ENCODE measurements at places on chromosomes 2 and 18.

DNA sequence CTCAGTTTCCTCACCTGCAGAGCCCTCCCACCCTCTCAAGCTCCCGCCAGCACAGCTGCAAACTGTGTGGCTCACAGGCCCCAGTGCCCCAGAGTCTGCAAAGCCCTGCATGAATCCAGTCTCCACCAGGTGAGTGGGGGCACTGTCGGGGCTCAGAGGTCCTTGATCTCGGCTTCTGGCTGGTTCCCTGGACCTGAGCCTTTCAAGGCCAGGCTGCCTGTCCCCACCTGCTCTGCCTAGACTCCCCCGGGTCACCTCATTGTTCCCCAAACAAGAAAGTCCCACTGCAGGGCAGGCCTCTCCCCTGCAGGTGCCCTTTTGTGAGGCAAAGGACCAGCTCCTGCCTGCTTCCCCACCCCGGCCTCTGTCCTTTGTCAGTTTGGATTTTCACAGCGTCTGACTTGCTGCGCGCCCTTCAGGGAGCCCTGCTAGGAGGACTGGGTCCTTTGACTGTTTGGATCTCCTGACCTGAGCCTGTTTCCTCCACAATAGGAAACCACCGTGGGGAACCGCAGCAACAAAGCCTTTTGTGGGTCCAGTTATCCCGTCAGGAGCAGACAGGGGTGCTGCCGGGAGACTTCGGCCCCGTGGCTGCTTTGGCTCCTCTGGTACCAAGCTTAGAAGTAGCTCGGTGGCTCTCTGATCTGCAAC is 200.5 kb upstream of the HDAC4 start:
- DNase-seq: peak; percentile 1

DNA sequence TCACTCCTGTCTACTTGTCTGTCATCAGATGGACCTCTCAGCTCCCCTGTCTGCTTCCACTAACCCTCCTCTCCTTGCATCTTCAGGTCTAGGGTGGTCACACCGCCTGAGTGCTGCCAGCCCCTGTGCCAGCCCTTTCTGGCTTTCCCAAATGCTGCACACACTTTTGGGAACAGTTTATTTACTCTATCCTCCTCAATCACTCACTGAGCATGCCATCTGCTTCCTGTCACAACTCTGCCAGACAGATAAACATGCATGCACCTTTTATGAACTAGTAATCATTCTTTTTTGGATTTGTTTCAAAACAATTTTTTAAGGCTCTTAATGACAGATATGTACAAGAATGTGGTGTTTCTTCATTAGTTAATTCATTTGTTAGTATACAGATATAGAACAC is 56.3 kb upstream of the CCDC195 start:
- no peak for DNase-seq

- no peak for DNase-seq
These were observed 206.5 kb upstream of the AGAP1 start for GRCh38 chr2:235287375-235287733.

- no peak for DNase-seq
These were observed 373.4 kb downstream of the METTL4 start for GRCh38 chr18:2197946-2198345.

GRCh38 chr2:221518935-221519625 is 53.0 kb downstream of the EPHA4 start:
- DNase-seq: no peak

- DNase-seq: no peak
These were observed 65.4 kb downstream of the EIF2AK3 start for GRCh38 chr2:88561646-88562388.

DNA sequence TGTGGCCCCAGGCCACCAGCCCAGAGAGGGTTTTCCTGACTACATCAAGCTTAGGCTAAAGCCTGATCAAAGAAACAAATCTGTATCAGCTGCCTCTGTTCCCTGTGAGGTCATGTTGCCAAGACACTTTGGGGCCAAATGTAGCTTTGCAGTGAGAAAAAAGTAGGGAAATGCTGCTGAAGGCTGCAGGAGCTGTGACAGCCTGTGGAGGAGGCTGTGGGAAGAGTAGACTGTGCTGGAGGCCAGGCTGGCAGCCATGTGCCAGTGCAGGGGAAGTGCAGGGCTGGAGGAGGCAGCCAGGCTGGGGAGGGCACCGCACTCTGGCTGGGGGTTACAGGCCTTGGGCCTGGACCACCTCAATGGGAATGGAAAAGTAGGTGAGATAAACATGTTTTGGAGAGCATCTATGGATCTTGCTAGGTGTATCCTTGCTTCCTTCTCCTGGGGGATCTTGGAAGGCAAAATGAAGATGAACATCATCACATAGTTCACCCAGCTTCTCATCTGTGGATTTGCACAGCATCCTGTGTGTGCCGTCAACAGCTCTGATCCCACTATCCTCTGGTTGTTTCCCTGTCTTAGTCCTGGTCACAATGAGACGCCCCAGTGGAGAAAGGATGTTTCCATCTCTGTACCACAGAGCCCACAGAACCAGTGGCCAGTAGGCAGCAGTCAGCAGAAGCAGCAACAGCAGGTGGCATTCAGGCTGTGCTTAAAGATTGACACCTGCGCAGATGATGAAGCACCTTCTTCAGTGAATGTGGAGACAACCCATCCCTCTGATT is 103.8 kb upstream of the COPS8 start:
- DNase-seq: no peak

DNA sequence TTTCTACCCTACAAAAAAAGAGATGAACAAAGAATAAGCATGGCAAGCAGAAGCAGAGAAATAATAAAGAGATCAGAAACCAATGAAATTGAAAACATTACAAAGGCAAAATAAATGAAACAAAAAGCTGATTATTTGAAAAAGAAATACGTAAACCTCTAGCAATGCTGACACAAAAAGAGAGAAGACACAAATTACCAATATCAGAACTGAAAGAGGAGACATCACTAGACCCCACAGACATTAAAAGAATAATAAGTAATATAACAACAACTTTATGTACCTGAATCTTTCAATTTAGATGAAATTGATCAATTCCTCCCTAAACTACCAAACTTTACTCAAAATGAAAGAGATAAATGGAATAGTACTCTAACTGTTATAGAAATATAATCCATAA is 75.9 kb downstream of the TMEM163 start:
- DNase-seq: no peak

GRCh38 chr2:126359494-126359893 is 296.5 kb upstream of the GYPC start:
- no peak for DNase-seq

DNA sequence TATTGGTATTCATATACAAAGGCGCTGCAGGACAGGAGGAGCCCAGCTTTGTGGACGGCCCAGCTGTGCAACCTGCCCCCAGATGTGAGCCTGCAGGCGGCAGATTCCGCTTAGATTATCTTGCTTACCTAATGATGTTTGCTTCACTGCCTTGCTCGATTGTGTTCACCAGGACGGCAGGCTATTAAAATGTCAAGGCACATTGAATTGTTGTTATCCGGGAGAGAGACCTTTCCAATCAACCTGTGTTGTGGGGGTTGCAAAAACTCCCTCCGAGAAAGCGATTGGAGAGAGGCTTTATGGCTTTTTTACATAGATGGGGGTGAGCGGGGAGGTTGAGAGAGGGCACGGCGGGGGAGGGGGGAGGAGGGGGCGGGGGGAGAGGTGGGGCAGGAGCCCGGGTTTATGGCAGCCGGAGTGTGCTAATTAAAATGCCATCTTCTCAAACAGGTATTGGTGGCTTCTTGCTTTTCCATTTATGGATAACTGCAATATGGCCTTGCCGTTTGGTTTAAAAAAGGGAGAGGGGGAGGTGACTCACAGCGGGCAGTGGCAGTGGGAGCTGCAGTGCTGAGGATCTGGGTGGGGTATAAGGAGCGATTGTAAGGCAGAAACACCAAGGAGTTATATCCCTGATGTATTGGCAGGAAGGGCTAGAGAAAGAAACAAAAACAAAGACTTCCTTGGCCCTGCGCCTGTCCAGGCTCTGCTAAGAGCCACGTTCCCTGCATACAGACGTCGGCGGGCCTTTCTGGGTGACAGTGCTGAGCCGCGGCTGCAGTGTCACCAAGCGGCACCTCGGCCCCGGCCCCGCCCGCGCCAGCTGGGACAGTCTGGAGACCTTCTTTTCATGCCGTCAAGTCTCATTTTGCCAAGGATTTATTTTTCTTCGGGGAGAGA is 97.2 kb downstream of the INSIG2 start:
- peak; percentile 59 for DNase-seq

DNA sequence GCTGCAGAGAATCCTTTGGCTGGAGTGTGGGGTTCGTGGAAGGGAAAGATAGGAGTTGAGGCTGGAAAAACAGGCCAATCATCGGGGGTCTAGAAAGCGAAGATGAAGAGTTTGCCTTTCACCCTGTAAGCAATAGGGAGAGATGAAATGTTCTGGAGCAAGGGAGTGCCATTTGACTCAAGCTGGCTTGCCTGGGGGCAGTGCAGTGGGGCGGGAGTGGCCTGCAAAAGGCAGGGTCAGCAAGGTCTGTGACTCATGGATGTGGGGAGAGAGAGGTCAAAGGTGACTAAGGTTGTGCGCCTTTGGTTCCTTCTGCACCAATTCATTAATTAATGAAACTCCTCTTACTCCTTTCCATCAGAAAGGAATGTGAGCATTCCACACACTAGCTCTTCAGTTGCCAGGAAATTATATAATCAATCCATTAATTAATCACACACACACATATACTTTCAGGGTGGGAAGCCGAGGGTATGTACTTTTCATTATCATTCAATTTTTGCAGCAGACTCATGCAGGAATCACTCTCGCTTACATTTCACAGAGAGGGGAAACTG is 227.6 kb downstream of the MYCN start:
- DNase-seq: no peak

DNA sequence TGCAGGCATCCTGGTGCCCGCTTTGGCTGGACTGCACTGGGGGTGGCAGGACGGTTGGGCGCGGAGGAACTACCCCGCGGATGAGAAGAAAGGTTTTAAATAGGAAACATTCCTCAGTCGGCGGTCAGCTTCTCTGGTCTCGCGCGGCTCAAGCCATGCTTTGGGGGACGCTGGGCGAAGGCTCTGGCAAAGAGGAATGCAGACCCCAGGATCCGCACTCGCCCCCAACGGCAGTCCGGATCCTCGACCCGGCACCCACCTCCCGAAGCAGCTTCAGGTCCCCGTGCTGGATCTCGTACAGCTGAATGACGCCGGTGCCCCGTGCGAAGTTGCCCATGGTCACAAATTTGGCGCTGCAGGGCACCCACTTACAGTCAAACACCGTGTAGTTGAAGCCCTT is 686 bp upstream of the PNO1 start:
- DNase-seq: peak; percentile 69

- no peak for DNase-seq
These were observed 23.9 kb downstream of the MEMO1 start for GRCh38 chr2:31986906-31987305.

Measured in D341Med (cell line).